RPMI8226 (cell line): ENCODE measurements at places on chromosomes 2 and 18.

DNA sequence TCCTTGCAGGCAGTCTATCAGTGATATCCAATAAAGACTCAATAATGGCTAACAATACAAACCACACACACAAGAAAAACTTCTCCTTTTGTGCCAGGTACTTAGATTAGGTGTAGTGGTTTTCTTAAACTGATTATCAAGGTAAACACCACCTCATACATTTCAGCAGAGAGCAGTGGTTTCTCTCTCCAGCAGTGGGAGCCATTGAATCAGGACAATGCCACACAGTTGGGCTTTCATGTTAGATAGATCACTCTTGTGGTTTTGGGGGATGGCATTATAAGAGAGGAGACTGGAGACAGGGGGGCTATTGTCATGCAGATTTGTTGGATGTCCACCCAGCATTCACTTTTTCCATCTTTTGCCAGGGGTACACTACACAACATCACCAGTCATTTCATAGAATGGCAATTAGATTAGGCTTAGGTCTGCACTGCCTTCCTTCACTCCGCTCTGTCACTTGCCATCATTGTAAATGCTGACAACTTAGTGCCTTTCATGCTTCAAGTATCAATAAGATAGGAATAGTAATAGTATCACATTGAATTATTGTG is 13.6 kb upstream of the IRS1 start:
- DNase-seq, result no peak

DNA sequence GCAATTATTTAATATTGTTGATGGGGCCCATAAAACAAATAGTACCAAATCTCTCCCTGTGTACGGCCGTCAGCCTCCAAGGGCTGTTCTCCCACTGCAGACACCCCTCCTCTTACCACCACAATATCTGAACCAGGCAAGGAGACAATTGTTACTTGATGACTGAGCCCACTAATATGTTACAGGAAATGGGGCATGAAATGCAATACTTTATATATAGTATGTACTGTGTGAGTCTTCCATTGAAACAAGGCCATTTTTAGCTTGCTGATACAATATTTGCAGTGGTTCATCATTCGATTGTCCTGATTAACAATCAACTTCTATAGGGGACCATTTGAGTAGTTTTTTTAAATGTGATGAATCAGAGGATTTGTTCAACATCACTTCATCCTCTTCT is 307.3 kb downstream of the GBX2 start:
- DNase-seq, result no peak

- DNase-seq, result no peak
Observed at GRCh38 chr2:36695746-36696415, 626 bp upstream of the VIT start.

DNA sequence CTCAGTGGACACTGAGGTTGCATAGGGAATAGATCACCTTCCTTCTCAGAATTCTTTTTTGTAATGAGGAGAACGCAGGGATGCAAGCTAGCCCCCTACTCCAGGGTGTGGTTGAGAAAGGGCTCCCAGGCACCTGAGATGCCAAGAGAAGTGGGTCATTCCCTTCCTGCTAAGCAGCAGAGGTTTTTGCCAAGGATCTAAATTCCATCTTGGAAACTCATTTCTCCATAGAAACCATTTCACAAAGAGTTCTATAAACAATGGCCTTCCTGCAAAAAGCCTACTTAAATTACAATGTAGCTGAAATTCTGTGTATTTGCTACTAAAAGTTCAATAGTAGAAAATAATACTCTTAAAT is 3.7 kb upstream of the PPP3R1 start:
- DNase-seq, result no peak

GRCh38 chr2:105808423-105809096 is 63.8 kb downstream of the NCK2 start:
- no peak for DNase-seq
